Activated T-helper 1 cell treated with anti-CD3 and anti-CD28 coated beads, Interleukin-12 subunit alpha, Interleukin-12 subunit beta, Interleukin-2, Interleukin-4 antibody, amounts not matched to agents 30 ng/mL and 10 ng/mL and 1 ng/mL, durations not matched to agents 14 hours and 24 hours and 36 hours (primary cell): ENCODE measurements at places on chromosomes 11 and 22. TPM values are rescaled to one million over a fixed set of nuclear protein-coding genes. Genes with fewer than 3 reads are reported as not detected.

Gene DDI1
- not detected in 2 replicates for total RNA-seq

Gene USH1C
- not detected in 2 replicates for total RNA-seq

Gene LYVE1
- total RNA-seq, result not detected in 2 replicates

Gene SC5D
- 21.9 and 26.3 TPM in 2 replicates for total RNA-seq

- DNase-seq, result peak; percentile 68
Measured at GRCh38 chr11:75280227-75280701, 39.7 kb downstream of the TPBGL start.

GRCh38 chr11:15940462-15941205 is 415.7 kb downstream of the SOX6 start:
- no peak for DNase-seq

GRCh38 chr11:71574418-71574817 is 8.3 kb downstream of the KRTAP5-11 start:
- no peak for DNase-seq

DNA sequence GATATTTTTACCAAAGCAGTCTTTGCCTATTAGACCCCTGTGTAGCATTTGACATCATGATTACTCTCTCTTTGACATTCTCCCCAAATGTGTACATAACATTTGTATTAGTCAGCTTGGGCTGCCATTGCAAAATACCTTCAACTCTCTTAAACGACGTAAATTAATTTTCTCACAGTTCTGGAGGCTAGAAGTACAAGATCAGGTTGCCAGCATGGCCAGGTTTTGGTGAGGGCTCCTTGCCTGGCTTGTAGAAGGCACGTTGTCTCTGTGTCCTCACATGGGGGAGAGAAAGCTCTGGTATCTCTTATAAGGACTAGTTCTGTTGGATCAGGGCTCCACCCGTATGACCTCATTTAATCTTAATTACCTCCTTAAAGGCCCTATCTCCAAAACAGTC is 12.3 kb upstream of the DLAT start:
- DNase-seq, result no peak

- no peak for DNase-seq
Measured at GRCh38 chr11:124376280-124376679, 8.0 kb downstream of the OR8B2 start.

GRCh38 chr11:11251394-11251970 is 101.6 kb downstream of the CSNK2A3 start:
- no peak for DNase-seq

DNA sequence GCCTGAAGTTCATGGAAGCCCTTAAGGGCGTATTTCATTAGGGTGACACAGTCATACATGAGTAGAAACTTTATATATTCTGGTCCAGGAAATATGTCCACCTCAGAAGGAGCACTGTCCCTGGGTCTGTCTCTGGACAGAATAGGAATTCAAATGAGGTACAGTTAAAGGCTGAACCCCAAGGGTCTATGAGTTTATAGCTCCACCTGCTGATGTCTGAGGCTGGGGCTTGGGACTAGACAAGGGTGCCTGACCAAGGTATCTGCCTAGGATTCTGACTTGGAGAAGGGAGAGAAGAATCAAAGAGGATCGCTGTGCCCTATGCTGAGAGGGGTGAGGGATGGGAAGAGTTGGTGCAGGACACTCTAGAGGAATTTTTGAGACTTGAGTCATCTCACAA is 14.9 kb downstream of the HEPHL1 start:
- DNase-seq, result no peak

DNA sequence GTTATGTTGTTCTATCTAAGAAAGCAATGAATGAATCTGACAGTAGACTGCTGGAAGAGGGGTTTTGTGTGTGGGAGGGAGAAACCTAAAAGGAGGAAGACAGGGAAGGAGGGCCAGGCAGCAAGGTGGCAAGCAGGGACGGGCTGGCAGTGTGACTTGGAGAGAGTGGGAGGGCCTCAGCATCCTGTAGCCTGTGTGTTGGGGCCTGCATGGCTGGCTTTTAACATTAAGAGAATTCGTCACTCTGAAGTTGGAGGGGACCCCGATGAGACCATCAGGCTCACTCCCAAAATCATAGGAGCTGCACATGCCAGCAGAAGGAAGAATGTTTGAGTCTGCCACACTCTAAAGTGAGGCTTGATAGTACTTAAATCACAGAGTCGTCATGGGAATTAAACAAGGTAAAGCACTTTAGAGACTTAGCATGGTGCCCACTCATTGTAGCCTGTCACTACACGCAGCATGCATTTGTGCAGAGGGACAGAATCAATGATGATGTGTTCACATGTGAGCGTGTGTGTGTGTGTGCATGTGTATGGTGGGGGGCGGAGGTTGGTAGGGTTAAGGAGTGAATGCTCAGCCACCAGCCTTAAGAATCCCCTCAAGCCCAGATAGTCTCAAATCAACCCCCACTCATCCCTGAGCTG is 199.5 kb downstream of the TENM4 start:
- no peak for DNase-seq

DNA sequence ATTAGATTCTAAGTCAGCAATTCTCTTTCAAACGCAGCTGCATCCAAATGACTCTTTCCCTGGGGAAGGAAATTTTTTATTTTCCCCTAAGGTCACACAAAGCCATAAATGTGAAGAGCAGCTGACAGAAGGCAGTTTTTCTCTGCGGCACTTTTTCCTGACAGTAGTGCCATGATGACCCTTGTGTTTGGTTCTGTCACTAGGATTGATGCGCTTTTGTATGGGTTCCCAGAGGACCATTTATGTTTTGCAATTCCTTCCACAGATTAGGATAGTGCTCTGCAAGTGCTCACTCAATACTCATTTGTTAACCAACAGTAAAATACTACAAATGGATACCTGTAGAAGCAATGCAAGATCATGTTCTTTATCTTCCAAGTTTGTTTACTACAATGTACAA is 359.6 kb upstream of the CTSC start:
- DNase-seq, result no peak
